ENCODE measurements at places on chromosomes 4 and X.

DNA sequence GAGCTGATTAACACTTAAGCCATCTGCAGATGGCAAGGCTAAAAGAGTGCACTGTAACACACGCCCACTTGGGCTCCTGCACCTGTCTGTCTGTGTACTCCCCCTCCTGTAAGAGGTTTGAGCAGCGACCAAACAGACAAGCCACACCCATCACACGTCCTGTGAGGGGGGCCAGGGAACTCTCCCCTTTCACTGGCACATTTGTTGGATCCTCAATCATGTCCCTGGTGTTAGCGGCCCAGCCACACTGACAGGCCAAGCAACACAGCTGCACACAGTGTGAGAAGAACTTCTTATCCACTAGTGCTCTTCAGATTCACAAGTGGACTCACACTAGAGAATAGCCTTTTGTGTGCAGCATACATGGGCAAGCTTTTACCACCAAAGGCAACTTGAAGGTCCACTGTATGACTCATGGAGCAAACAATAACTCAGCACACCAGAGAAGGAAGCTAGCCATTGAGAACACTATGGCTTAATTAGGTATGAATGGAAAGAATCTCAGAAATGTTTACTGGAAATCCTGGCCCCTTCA is 29.1 kb upstream of the UTP14A start:
- no peak for DNase-seq

- DNase-seq, result no peak
Measured at GRCh38 chrX:70293621-70294020, 3.7 kb downstream of the KIF4A start.

GRCh38 chrX:40164751-40165150 is 67.0 kb upstream of the BCOR start:
- DNase-seq, result no peak

DNA sequence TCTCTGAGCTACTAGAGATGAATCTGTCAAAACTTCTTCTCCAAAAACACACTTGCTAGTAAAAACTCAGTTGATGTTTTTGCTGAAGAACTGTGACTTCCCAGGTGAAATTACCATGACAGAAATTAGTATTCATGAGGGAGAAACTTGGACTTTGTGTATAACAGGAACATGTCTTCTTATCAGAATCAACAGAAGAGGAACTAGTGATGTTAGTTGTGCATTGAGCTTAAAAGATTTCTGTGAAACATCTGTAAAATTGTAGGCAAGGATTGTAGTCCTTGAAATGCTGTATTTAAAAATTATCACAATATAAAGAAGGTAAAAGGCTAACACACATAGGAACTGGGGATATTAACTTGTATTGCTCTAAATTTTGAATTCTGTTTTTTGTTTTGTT is 11.3 kb downstream of the FAM241A start:
- DNase-seq, result no peak

GRCh38 chr4:111921714-111922113 is 223.5 kb upstream of the FAM241A start:
- DNase-seq, result no peak

DNA sequence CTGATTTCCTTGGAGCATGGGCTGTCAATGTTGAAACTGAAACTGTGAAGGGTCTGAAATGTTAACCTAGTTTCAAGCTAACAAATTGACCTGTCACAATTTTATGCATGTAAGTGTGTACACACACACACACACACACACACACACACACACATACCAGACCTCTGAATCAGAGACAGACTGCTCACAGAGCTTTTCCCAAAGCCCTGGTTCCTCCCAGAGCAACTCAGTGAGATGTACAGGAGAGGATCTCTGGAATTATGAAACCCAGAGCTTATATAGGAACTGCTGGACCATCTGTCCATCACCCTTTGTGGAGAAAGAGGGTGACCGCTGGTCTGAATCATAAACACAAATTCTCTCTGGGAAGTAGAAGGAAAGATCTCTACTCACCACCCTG is 228.1 kb upstream of the PRPS2 start:
- no peak for DNase-seq

GRCh38 chr4:40737879-40738278 is 11.9 kb upstream of the NSUN7 start:
- DNase-seq, result no peak

GRCh38 chr4:179762840-179763239 is 2320.6 kb upstream of the AGA start:
- DNase-seq, result no peak

- no peak for DNase-seq
Measured at GRCh38 chrX:20414066-20414465, 147.4 kb upstream of the RPS6KA3 start.

DNA sequence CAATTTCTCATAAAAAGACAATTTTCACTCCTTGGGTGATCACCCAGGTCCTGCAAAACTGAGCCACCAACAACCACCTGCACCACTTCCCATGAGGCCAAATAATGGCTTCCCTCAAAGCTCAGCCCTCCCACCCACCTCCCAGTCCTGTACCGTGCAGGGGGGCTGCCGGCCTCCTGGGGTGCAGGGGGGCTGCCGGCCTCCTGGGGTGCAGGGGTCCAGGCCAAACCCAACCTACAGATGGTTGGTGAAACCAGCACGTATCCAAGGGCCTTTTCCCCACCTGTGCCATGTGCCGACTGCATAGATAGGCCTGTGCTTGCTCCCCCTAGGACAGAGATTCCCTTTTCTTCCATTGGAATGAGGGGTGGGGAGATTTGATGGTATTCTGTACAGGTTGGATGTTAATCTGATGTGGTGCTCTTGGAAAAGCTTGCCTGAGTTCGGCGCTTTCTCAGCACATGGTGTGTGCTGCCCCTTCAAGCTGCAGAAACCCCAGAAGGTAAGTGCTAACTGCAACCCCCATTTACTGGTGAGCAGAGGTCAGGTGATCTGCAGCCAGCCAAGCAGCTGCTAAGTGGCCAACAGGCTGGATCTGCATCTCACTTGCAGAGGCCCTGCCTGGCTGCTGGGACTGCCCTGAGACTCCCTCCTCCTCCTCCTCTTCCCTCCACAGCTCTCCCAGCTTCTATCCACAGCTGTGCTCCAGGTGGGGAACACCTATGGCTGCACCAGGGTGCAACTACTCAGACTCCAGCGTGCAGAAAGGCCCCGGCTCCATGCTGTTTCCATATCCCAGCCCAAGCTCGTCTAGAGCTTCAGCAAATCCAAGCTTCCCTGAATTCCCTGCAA is 38.8 kb downstream of the FRG1 start:
- no peak for DNase-seq

GRCh38 chr4:10111067-10111801 is 5.4 kb downstream of the WDR1 start:
- DNase-seq, result no peak

DNA sequence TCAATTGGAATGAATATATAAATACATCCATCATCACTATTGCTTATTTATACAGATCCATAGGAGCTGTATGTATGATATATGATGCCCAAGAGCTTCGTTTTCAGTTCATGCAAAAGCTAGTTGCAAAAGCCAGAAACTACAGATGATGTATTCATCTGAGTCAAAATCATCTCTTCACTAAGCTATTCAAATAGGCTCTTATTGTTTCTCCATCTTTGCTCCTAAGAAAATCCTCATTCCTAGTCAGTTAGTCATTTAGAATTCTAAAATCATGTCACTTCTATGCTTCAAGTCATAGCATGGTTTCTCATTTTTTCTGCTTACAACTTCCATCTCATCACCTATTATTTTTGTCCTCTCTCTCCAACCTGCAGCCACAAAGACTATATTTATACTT is 300.1 kb upstream of the TRAM1L1 start:
- no peak for DNase-seq

GRCh38 chr4:43391069-43391468 is 498.6 kb downstream of the GRXCR1 start:
- no peak for DNase-seq

DNA sequence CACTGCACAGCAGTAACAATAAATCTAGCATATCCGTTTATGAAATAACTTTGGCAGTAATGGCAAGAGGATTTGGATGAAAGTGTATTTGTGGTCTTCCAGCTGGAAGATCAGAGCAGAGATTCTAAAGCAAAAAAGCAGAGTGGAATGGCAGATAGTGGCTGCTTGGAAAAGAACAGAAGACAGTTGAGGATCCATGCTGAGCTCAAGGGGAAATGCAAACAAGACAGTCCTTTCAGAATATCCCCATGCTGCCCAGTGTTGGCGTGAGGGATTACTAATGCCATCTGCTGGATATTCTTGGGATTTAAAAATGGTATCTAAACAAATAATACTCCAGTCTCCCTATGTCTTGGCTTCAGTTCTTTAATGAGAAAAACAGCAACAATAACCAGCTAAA is 629.1 kb upstream of the ATOH1 start:
- DNase-seq, result no peak

DNA sequence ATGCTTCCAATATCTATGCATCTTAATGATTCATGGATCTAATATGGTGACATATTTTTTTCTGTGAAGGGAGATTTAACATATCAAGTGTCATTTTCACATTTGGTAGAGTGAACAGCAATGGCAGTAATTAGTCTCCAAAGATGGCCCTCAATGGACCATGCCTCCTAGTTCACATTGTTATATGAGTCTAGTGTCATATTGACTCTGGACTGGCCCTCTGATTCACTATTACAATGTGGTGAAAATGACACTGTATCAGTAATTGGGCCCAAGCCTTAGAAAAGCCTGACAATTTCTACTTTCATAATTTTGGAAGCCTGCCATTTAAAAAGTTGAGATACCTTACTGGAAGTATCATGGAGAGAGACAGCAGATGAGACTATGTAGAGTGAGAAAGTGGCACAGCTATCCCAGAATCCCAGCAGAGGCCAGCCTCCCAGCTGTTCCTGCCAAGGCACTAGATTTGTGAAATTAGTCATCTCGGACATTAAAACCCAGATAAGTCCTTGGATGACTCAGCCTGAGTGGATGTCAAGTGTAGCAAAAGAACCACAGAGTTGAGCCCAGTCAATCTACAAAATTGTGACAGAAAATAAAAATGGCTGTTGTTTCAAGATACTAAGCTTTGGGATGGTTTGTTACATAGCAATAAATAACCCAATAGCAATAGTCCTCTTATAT is 68.4 kb downstream of the ARHGEF38 start:
- no peak for DNase-seq

DNA sequence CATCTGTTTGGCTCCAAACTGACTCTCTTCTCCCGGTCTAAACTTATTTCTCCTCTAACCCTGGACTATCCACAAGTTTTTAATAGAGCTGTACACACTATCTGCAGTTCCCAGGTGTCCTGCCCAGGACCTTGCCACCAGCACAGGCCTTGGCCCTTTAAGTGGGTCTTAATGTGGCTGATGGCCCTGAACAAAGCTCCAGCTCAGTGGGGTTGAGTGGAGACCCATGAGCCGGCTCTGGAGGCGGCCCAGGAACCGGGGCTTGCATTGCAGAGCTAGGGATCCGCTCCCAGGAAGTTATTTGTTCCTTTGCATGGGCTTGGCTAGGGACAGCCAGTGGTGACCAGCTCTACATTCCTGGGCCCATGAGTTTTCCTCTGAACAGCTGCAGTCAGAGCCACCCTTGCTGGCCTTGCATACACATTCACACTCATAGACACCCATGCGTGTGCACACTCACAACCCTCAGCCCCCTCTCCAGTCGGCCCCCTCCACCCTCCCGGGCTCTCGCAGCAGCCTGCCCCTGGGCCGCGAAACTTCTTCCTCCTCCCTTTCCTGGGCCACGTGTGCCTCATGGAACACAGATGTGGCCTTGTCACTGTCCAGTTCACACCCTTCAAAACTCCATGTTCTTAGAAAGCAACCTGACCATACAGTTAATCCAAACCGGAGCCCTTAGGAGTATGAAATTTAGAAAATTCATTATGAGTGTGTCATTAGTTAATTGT is 58.2 kb downstream of the GPR143 start:
- no peak for DNase-seq
